Stimulated activated CD4-positive, alpha-beta T cell treated with anti-CD3 and anti-CD28 coated beads, Interleukin-4, amount 100 ng/mL, for 4 hours (primary cell): ENCODE measurements at places on chromosomes 4 and X.

DNA sequence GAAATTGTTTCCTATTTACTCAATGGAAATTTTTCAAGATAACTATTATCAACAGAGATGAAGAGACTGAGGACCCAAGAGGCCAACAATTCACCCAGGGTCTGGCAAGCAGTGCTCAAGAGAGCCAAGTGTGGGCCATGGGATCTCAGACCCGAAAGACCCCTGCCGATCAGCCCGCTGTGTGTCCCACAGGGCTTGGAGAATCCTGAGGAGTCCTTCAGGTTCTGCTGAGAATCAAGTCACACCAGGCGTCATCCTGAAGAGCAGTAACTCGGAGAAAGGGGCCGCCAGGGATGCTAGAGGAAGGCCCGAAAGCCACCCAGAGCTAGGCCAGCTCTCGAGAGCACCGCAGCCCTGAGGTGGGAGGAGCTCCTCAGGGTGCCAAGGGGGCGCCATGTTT is 48.7 kb downstream of the FGFRL1 start:
- no peak for DNase-seq

DNA sequence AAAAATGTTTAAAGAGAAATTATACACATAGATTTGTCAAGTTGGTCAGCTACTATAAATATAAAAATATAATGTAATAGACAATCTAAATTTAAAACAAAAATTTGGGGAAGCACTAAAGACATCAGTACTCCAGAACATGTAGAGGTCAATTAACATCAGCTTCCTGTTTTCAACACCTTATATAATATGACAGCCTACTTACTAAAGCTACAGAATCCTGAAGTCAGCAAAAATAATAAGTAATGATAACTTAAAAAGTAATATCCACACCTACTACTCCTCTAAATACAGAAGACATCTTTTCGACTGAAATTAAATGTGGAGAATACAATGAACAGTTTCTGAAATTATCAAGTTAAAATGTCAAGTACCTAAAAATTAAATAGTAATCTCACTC is 118.6 kb downstream of the LRBA start:
- DNase-seq, result no peak

- DNase-seq, result no peak
Measured at GRCh38 chr4:24662056-24662455, 77.7 kb upstream of the DHX15 start.

- DNase-seq, result no peak
Measured at GRCh38 chr4:137212601-137213000, 319.7 kb downstream of the PCDH18 start.

DNA sequence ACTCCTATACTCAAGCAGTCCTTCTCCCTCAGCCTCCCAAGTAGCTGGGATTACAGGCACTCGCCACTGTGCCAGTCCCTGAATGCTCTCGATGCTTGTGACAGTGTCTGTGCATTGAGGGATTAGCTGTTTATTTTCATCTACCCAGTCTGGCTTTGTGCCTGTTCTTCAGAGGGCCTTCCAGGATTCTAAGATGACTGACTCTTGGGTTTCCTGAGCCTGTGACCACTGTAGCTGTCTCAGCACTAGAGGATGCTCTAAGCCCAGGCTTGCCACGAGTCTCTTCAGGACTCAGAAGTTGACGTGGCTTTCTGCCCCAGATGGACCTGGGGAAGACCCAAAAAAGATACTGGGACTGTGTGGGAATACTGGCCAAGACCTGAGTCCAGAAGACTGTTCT is 201.4 kb downstream of the ARHGAP10 start:
- DNase-seq, result no peak

DNA sequence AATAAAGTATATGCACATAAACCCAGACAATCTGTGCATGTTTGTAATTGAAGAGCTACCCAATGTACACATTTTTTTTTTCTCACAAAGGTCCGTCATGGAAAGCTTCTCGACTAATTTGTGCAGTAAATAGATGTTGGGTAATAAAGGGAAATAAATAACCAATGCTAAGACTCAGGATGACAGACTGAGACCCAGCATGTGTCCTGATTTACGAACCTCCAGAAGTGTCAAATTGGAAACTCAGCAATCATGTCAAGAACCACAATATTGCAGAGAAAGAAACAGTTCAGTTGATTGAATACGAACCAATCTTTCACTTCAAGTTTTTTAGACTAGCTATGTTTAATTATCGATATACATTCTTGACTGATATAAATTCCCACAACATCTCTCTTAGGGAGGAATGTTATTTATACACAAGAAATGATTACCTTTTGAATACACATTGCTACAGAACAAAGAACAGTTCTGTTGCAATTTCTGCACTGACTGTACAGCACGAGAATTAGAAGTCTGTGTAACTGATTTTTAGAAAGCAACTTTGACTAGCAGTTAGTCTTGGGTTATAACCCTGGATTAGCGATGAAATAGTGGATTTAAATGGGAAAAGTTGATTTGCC is 625.6 kb upstream of the FTHL17 start:
- DNase-seq, result no peak

DNA sequence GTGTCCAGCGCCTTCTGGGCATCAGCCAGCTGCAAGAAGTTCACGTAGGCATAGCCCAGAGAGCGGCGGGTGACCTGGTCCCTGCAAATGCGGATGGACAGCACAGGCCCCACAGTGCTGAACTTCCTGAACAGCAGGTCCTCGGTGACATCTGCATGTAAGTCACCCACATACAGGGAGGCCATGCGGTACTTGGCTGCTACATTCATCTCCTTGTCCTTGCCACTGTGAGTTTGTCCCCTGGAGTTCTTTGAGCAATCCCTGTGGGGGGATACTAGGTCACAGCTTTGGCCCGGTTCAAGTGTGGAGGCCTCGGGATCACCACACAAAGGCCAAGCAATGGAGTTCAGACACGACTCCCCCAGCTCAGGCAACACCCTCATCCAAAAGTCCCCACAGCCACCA is 776 bp downstream of the PABPC4L start:
- no peak for DNase-seq

DNA sequence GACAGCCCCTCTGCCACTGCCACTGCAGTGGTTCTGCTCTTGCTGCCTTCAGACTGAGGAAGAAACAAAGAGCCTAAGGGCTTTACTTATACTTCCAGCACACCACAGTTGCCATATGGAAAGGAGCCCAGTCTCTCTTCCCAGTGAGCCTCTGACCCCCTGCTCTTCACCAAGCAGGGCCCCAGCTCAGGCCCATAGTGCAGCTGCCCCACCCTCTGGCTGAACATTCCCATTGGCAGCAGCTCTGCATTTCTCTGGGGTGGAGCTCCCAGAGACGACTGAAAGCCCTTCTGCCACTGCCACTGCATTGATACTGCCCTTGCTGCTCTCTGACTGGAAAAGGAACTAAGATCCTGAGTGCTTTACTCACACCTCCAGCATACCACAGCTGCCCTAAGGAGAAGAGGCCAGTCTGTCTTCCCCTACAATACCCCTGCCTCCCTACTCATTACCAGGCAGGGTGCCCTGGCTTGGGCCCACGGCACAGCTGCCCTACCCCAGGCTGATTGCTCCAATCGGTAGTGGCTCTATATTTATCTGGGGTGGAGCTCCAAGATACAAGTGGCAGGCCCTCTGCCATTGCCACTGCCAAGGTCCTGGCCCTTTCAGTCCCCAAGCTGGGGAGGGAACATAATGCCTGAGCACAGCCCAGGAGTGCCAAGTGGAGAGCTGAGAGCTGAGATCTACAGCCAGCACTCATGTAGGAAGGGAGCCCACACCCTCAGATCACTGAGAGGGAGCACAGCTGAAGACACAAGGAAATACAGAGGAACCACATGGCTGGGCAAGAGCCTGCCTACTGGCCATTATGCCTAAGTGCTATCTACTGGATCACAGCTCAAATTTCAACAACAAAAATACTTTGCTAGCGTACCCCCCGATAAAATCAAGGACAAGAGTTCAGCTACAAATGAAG is 36.0 kb downstream of the AWAT2 start:
- DNase-seq, result no peak

GRCh38 chrX:69186651-69187050 is 21.4 kb upstream of the PJA1 start:
- DNase-seq, result no peak

GRCh38 chr4:31929676-31930345 is 1209.6 kb downstream of the PCDH7 start:
- no peak for DNase-seq

- no peak for DNase-seq
Measured at GRCh38 chrX:153776120-153776599, 4.7 kb upstream of the SRPK3 start.

- no peak for DNase-seq
Measured at GRCh38 chr4:36325499-36325898, 44.1 kb downstream of the DTHD1 start.

GRCh38 chrX:27964432-27964831 is 16.8 kb downstream of the DCAF8L1 start:
- DNase-seq, result no peak

DNA sequence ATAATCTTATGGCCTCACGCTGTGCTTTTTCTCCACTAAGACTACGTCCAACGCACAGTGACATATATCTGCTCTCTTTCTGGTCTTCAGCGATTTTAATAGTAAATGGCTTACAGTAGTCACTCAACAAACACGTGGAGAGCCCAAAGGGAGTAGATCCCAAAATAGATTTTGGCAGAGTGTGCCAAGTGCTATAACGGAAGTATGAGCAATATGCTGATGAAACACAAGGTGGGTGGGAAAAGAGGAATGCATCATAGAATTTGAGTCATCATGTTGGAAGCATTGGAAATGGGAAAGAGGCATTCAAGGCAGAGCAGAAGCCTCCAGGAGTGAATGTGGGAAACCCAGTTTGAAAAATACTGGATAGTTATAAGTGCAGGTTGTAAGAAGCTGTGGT is 129.1 kb upstream of the LDB2 start:
- DNase-seq, result no peak

- no peak for DNase-seq
Measured at GRCh38 chr4:74545448-74545847, 100.5 kb downstream of the AREG start.

- no peak for DNase-seq
Measured at GRCh38 chr4:184598753-184599491, 50.3 kb downstream of the CASP3 start.

DNA sequence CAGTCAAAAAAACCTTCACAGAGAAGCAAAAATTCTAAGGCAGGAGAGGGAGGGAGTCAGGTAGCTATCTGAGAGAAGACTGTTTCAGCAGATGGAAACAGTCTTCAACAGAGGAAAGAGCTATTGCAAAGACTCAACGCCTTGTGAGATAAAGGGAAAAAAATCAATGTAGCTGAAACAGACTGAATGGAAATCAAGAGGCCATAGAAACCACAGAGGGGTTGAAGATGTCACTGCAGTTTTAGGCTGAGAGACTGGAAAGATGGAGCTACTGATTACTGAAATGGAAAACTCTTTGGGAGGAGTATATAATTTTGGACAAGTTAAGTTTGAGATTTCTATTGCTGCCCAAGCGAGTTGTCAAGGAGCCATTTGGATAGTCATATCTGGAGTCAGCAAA is 28.4 kb upstream of the CXCL8 start:
- DNase-seq, result no peak

GRCh38 chr4:144338834-144339233 is 198.3 kb upstream of the GYPA start:
- no peak for DNase-seq

DNA sequence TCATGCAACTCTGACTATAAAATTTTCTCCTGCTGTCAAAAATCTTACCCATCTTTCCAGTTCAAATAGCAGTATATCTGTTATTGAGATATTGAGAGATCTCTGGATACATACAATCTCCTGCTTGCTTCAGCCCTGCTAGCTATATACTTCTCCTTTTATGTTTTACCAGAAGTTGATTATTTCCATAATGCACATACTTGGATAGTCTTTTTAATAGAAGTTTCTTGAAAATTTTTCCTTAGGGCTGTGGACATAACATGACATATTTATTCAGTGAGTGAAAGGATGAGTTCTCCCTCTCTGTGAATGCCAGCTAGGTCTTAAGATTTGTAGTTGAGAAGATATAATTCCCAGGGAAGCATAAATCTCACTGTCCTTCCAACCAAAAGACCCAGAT is 234.1 kb upstream of the NR3C2 start:
- DNase-seq, result no peak

- DNase-seq, result no peak
Measured at GRCh38 chr4:16750882-16751642, 147.4 kb downstream of the LDB2 start.

DNA sequence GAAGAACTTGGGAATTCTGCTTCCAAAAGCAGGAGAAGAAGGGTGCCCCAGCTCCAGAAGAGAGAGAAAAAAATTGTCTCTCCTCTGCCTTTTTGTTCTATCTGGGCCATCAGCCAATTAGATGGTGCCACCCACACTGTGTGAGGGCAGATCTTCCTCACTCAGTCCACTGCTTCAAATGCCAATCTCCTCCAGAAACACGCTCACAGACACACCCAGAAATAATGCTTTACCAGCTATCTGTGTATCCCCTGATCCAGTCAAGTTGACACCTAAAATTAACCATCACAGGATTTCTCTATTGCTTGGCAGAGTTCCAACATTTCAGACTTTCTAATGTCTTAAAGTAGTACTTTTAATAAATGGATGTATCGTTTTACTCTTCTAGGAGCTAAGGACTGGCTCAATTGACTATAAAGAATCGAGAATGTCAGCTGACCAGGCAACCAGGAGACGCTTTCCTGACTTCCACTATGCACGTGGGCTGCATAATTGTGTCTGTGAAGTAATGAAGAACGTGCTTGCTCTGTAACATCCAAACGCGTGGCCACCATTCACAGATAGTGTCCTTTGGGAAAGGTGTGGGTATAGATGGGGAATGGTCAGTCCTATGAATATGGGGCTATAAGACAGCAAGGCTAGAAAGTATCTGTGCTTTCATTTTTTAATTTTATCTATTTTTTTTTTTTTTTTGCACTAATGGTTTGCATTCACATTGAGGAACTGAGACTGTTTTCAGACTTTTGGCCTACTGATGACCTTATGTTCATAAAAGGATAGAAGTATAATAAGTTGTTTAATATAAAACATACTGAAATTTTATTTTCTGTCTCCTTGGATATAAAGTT is 9.9 kb upstream of the SMIM20 start:
- DNase-seq, result no peak

- no peak for DNase-seq
Measured at GRCh38 chr4:37968747-37969146, 8.5 kb downstream of the PTTG2 start.
